ENCODE measurements at places on chromosomes 6 and 20. TPM values are rescaled to one million over a fixed set of nuclear protein-coding genes. Genes with fewer than 3 reads are reported as not detected.

DNA sequence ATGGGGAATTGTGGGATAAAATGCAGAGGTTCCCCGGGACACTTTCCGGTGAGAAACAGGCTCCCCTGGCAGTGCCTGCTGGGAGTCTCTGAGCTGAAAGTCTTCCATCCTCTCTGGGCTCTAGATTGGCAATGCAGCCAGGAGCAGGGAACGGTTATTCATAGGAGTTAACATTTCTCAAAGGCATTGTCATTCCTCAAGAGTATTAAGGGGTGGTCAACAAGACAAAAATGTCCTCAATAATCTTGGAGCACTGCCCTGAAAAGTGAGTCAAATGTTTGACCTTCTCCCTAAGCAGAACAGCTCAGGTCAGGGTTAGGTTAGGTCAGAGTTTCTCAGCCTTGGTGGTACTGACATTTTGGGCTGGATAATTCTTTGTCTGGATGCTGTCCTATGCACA lies 13.2 kb downstream of the BPIFB1 start:
- DNase-seq = no peak

- DNase-seq = no peak
Observed at GRCh38 chr6:109373762-109374161, 8.5 kb downstream of the CD164 start.

DNA sequence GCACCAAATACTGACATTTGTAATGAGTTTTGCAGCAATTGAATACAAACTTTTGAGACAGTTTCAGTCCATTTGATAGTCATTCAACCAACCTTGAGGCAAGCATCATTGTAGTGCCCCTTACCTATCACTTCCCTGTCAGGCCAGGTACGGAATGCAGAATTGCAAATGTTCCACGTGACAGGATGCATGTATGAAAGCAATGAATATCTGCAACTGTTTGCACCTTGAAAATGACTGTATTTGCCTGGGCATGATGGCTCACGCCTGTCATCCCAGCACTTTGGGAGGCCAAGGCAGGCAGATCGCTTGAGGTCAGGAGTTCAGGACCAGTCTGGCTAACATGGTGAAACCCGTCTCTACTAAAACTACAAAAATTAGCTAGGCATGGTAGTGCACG lies 146.0 kb upstream of the SCGN start:
- DNase-seq = no peak

GRCh38 chr6:100704961-100705360 lies 176.2 kb downstream of the ASCC3 start:
- no peak for DNase-seq

The PI3 gene
- total RNA-seq = not detected
